ENCODE measurements at places on chromosomes 13 and 19. TPM values are rescaled to one million over a fixed set of nuclear protein-coding genes. Genes with fewer than 3 reads are reported as not detected.

DNA sequence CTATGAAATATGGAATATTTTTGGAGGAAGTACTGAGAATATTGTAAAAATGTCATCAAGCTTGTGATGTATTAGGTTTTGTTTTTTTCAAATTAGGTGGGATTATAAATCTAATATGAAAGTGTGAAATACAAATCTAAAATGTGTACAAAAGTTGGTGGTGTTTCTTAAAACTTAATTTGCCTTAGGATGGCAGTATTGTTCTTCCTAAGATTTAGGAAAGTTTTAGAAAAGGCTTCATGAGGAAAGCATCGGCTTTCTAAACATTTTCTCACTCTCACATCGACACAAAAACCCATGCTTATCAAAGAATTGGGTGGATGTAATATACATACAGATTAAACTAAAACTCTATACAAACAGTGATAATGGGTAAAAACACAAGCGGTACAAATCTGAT, 972.0 kb upstream of the PCDH20 start:
- no peak for DNase-seq

DNA sequence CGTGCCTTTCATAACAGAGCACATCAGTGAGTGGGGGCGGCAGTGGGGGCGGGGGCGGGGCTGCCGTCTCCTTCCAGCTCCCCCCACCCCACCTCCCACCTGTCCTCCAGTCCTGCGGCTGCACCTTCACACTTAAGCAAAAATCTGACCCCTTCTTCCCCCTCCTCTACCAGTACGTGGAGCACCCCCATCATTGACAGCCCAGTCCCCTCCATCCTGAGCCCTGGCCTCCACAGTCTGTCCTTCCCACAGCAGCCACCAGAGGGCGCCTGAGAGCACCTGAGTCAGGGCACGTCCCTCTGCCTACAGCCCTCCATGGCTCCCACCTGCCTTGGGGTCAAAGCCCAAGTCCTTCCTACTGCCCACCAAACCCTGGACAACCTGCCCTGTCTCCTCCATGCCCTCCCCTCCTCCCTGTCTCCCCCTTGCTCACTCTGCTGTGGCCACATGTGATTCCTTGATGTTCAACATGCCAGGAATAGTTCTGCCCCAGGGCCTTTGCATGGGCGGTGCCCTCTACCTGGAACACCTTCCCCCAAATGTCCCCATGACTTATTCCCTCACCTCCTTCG, 4.0 kb downstream of the EBI3 start:
- peak; percentile 93 for DNase-seq

- no peak for DNase-seq
Observed at GRCh38 chr13:99854366-99854765, 117.2 kb downstream of the ZIC5 start.

- no peak for DNase-seq
Observed at GRCh38 chr13:40464337-40465014, 202.0 kb downstream of the FOXO1 start.

- DNase-seq: no peak
Observed at GRCh38 chr13:90108547-90108946, 1238.9 kb upstream of the MIR17HG start.

DNA sequence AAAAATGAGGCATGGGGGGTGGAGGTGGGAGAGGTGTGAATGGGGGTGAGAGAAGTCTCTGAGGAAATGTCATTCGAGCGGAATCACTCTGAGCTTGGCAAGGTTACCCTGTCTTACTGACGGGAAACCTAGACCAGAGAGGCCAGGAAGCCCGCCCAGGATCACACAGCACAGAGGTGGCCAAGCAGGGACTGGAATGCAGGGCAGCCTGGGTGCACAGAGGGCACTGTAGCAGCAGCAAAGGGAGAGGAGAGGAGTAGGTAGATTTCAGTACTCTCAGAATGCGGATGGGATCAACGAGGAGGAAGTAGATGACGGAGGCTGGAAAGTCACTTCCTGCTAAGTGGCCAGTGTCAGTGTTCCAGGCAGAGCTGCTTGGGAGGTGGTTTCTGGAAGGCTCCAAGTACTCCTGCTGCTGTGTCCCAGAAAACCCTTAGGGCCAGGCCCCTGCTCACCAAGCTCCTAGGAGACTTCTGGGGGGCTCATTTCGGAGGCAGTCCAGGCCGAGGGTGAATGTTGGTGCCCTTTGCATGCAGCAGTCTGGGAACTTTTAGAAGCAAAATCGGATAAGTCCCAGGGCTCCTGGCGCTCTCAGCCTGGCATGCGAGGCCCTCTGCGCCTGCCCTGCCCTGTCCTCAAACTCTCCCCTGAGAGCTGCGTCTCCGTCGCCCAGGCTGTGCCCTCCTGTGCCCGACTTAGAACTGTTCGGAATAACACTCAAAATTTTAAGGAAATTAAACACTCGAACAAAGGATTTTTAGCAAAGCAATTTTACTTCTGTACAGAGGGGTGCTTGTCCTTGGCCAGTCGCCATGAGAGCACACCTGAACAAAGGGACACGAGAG, 33.5 kb downstream of the DNM2 start:
- no peak for DNase-seq

- DNase-seq: no peak
Observed at GRCh38 chr19:8612807-8613171, 2.3 kb upstream of the ADAMTS10 start.

DNA sequence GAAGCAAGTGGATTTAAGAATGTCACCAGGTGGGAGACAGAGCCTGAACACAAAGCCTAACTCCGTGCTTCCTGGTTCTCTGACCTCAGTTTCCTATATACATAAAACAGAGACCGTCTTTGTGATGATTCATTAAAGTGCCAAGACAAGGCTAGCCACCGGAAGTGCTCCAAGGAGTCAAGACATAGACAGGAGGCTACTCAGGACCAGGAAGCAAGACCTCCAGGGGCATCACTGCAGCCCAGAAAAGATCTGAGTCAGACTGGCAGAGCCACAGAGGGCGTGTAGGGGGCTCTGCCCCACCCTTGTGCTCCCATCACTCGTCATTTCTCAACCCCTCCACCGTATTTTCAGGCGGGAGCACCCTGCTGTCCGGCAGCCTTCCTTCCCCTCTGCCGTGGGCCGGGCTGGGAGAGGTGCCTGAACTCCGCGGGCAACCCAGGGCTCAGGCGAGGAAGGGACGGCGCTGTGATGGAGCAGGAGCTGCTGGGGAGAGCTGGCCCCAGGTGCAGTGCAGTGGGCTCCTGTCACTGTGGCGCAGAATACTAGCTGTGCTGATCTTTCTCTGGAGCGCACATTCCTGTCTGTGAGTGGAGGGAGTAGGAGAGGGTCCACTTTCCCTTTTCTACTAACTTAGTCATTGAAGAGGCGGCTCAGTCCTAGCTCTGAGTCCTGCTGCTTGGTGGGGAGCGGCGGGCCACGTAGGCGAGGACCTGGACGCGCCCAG, 134.7 kb upstream of the GPR12 start:
- peak; percentile 58 for DNase-seq

DNA sequence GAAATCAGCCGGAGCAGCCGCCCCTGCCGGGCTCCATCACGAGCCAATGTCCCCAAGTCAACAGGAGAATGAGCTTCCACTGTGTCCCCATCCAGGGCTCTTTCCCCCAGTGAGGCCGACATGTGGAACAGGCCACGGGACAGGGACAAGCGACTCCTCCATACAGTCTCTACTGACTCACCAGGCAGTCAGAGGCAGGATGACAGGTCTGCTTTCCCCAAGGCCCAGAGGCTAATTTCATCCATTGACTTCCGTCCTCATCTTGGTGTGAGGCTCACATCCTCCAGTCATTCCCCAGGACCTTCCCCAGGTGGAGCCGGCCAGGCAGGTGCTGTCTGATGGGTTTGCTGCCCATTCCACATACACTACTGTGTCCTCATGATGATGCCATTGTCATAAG, 3.5 kb downstream of the CEACAM6 start:
- no peak for DNase-seq

DNA sequence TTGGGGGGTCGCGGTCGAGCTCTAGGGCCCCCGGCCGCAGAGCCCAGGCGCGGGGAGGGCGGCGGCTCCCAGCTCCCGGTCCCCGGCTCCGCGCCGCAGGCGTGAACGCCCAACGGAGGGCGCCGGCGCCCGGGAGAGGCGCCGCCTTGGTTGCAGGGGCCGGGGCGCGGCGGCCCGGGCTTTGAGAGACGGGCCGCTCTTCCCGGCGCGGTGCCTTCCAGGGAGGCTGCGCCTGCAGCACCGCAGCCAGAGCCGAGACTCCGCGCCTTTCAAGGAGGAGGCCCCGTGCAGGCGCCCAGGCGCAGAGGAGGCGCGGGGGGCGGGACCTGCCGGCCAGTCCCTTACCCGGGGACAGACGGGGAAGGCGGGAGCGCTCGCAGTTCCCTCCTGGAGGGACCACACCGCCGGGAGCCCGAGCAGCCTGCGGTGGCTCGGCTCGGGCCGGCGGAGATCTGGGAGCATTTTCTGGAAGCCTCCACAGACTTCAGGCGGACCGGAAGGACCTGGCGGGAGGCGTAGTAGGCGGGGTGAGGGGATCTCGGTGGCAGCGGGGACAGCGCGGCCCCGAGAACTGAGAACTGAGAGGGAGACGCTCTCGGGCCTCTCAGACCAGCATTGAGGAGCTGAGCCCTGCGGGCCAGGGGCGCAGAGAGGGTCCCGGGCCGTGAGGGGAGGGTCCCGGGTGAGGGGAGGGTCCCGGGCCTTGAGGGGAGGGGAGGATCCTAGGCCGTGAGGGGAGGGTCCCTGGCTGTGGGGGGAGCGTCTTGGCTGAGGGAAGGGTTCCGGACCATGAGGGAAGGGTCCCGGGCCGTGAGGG, 25.5 kb upstream of the MCF2L start:
- DNase-seq: peak; percentile 87

- no peak for DNase-seq
Observed at GRCh38 chr19:23528376-23528775, 133.1 kb upstream of the ZNF91 start.

- no peak for DNase-seq
Observed at GRCh38 chr19:46731584-46731983, 14.3 kb upstream of the FKRP start.

DNA sequence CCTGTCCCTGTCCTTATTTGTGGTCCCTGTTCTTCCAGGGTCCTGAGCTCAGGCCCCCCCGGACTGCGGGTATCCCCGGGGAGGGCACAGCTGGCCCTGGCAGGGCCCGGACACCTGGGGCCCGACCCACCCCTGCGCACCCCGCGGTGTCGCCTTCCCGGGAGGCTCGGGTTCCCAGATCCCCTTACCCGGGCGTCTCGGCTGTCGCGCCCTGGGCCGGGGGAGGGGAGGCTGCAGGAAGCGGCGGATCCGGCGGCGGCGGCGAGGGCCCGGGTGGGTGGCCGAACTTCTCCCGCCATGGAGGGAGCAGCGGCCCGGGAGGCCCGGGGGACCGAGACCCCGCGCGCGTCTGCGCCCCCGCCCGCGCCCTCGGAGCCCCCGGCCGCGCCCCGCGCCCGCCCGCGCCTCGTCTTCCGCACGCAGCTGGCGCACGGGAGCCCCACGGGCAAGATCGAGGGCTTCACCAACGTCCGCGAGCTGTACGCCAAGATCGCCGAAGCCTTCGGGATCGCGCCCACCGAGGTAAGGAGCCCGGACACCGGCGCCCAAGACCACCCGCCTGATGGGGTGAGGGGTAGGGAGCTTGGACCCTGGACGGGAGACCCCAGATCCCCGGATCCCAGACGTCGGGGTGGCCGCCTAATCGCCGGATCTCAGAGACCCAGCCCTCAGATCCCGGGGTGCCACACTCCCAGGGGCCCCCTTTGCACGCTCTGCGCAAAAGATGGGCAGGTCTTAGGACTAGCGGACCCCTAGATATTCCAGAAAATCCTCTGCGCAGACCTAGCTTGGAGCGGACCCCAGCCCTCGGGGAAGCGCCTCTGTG, at the start of gene GIPC3:
Gene GIPC3 (plus strand): TSS at position 178 of the 826 bp plus-strand sequence. CDS start 120 bp downstream, at position 298.
- DNase-seq: peak; percentile 71

GRCh38 chr19:38004186-38004520, 97.1 kb downstream of the SIPA1L3 start:
- no peak for DNase-seq

DNA sequence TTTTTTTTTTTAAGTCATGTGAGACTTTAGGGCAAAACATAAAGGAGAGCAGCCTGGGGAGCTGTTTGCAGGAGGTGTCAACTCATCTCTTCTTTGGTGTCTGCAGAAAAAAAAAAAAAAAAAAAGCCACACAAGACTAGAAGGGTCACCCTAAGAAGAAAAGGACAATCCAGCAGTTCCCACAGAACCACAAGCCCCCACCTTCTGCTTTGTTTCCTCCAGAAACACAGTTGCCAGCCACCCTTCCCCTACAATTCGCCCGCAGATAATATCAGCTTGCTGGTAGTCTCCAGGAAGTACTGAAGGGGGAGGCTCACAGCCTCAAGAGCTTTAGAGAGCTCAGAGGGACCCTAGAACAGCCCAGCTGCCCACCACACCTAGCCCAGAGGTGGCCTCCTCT, 22.3 kb upstream of the ZBTB7A start:
- DNase-seq: no peak

GRCh38 chr19:28281676-28282075, 931.3 kb downstream of the UQCRFS1 start:
- no peak for DNase-seq

GRCh38 chr13:63517371-63517770, 2101.7 kb upstream of the PCDH20 start:
- DNase-seq: no peak

DNA sequence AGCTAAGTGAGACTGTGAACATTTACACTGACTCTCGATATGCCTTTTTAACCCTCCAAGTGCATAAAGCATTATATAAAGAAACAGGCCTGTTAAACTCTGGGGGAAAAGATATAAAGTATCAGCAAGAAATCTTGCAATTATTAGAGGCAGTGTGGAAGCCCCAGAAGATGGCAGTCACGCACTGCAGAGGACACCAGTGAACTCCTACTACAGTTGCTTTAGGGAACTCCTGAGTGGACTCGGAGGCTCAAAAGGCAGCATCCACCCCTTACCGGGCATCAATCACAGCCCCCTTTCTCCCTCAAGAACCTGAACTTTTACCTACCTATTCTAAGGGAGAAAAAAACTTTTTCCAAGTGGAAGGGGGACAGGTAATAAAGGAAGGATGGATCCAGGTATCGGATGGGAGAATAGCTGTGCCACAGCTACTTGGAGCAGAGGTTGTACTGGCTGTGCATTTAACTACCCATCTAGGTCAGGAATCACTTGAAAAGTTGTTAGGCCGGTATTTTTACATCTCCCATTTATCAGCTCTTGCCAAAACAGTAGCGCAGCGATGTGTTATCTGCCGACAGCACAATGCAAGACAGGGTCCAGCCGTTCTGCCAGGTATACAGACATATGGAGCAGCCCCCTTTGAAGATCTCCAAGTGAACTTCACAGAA, 80.1 kb downstream of the ZNF486 start:
- peak; percentile 84 for DNase-seq

- DNase-seq: no peak
Observed at GRCh38 chr13:29994911-29995595, 144.6 kb upstream of the UBL3 start.

GRCh38 chr13:54901316-54901715, 1872.7 kb downstream of the OLFM4 start:
- no peak for DNase-seq

GRCh38 chr19:23283925-23284324, 33.7 kb upstream of the ZNF724 start:
- peak; percentile 90 for DNase-seq

Gene F10
- 32.2 TPM for total RNA-seq

Gene ZNF296
- 8.5 TPM for total RNA-seq

Gene NDFIP2
- 28.2 TPM for total RNA-seq

Gene ZNF227
- total RNA-seq: 27.6 TPM

Gene LGALS7
- total RNA-seq: not detected

Gene CLDND2
- 2.0 TPM for total RNA-seq

Gene SLITRK6
- total RNA-seq: 0.24 TPM

Gene HSD17B14
- total RNA-seq: 43.0 TPM

Gene PLVAP
- total RNA-seq: not detected

Measured in endodermal cell (in vitro differentiated cells).